ENCODE measurements at places on chromosomes 2 and 18. TPM values are rescaled to one million over a fixed set of nuclear protein-coding genes. Genes with fewer than 3 reads are reported as not detected.

Gene SPDYA
- total RNA-seq: not detected

DNA sequence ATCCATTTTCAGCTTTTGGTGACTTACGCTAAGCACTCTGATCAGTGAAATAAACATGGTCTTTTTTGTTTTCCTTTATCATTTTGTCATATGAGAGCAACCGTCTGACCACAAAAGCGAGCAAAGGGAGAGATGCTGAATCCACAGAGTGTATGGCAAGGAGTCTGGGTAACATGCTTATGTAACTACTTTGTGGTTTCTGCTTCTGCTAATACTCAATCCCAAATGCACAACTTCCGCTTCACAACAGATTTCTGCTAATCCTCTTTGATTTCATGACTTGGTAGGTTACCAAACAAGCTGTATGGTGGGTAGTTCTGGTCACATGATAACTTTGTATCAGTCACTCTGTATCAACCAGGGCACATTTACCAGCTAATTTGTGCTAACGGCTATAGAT, 908.4 kb upstream of the CRIM1 start:
- DNase-seq: no peak

DNA sequence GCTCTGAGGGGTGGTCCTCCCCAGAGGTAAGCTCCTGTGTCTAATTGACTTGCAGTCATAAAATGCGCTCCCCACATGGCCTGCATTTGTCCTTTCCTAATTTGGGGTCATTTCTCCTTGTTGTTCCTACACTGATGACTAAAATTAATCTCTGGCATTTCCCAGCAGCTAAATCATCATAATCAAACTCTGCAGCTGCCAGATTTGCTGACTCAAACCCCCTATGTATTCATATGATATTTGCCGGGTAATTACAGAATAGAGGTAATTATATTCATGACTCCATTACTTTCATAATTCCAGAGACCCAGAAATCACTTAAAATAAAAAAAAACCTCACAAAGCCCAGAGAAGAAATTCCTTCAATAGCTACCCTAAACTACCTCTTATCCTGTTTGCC, 331.4 kb upstream of the KLHL29 start:
- DNase-seq: no peak

Gene ACADL
- 4.4 TPM for total RNA-seq

- DNase-seq: no peak
These were observed 186.0 kb downstream of the ZNF385B start for GRCh38 chr2:179675435-179675834.

DNA sequence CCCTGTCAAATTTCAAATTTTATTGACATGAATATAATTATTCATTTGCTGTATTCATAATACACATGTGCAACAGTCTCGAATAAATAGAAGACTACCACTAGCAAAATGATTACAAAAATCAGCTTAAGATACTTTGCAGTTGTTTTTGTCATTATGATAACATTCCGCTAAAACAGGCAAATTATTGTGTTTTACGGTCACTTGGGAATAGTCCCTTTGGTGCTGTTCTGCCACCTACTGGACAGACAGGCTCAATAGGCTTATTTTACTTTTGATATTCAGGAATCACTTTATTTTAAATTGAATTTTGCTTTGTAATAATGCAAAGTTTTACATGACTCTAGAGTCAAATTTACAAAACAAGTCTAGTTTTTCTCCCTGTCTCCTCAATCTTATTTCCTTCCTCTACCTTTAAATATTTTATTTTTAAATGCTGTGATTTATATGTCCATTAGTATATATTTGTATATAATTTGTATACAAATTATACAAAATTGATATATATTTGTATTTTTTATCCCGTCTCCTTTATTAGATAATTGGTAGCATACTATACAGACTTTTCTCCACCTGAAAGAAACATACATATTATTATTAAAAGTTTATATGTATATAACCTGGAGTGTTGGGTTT, 456.3 kb downstream of the DLGAP1 start:
- no peak for DNase-seq

- no peak for DNase-seq
These were observed 10.6 kb upstream of the HNRNPLL start for GRCh38 chr2:38613126-38613848.

Gene DPP4
- 4.8 TPM for total RNA-seq

- no peak for DNase-seq
These were observed 572.2 kb downstream of the GALR1 start for GRCh38 chr18:77821892-77822291.

DNA sequence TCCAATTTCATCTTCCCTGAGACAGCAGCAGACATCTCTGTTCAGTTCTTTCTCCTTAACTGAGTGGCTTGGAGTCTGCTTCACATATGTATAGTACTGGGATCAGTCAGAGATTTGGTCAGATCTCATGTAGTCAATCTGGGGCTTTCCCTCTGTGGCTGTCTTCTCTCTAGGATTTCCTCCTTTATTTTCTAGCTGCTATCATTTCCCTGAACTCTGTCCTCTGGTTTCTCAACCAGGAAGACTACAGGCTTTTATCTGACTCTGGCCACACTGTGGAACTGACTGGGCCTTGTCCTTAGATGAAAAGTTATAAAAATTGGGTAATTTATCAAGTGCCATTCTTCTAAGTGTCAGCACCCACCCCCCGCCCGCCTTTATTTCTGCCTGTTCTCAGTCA, 121.0 kb downstream of the RAPGEF4 start:
- DNase-seq: no peak
